ENCODE measurements at places on chromosomes 1 and 21.

DNA sequence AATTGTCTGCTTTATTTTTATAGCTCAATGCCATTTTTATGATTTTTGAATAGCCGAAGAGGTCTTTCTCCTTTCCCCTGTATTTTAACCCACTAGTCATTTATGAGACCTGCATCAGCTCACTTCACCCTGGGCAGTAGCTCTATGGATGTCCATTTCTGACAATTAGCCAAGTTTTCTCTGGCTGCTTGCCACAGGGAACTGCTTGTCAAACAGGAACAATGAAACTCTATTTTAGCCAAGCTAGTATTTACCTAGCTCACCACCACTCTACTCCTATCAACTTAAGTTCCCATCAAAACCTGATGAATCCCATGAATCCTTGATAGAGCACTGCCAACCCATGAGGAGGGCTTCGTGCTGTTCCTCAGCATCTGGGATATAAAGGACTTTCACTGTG is 406.7 kb downstream of the RWDD3 start:
- no peak for DNase-seq

GRCh38 chr1:8241417-8242014 is 76.4 kb upstream of the SLC45A1 start:
- DNase-seq: no peak

DNA sequence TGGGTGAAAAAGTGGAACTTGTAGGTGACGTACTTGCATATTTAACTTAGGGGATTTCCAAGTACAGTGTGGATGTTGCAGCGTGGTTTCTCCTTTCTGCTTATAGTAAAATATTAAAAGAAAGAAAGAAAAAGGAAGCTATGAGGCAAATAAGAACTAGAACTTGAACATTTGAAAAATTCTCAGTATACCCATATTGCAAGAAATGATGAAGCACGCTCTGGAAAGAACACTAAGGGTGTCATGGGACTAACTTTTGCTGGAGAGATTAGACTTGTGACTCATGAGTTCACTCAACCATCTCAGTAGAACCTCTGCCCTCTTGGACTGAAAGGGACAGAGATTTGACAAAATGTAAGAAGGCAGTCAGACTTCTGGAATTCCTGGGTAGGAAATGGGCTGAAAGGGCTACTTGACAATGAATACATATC is 704.5 kb upstream of the ADGRL4 start:
- DNase-seq: no peak

- no peak for DNase-seq
These were observed 166.2 kb downstream of the ASTN1 start for GRCh38 chr1:176998183-176998795.

GRCh38 chr21:43619344-43619743 is 39.9 kb downstream of the HSF2BP start:
- no peak for DNase-seq

DNA sequence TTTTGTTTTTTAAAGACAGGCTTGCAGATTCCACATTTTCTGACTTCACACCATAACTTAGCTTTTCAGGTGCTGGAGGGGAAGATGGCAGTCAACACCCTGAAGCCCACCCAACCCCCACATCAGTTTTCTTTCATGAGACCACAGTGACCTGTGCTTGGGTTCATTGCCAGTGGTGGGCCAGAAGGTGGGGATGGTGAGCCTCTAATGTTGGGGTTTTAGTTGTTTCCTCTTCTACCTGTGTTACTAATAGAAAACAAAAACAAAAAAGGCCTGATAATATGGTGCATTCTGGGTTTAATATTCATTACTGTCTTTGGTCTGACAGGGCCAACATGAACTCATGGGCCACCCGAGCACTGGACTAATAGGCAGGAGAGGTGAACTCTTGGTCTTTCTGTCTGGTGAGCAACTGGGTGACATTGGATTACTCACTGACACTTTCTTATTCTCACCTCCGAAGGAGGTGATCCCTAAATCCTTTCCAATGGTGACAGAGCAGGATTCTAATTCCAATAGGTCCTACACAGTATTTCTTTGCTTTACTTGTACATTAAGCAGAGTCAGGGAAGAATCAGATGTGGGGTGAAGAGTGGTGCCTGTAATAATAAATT is 132.8 kb downstream of the CLIC6 start:
- DNase-seq: peak; percentile 17

DNA sequence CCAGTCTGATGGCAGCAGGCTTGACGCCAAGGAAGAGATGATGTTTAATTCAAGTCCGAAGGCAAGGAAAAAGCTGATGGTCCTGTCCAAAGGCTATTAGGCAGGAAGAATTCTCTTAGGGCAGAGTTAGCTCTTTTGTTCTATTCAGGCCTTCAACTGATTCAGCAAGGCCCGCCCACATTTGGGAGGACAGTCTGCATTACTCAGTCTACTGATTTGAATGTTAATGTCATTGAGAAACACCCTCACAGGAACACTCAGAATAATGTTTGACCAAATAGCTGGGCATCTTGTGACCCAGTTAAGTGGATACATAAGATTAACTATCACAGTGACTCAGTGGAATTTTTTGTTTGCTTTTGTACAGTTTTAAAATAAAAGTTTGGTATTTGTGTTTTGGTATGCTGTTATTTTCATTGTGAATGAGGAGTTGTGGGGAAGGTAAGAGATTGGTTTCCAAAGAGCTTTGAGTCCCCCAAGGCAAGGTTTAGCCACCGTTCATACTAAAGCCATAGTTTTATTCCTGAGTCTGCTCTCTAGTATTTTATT is 1.7 kb upstream of the ZNF691 start:
- no peak for DNase-seq

DNA sequence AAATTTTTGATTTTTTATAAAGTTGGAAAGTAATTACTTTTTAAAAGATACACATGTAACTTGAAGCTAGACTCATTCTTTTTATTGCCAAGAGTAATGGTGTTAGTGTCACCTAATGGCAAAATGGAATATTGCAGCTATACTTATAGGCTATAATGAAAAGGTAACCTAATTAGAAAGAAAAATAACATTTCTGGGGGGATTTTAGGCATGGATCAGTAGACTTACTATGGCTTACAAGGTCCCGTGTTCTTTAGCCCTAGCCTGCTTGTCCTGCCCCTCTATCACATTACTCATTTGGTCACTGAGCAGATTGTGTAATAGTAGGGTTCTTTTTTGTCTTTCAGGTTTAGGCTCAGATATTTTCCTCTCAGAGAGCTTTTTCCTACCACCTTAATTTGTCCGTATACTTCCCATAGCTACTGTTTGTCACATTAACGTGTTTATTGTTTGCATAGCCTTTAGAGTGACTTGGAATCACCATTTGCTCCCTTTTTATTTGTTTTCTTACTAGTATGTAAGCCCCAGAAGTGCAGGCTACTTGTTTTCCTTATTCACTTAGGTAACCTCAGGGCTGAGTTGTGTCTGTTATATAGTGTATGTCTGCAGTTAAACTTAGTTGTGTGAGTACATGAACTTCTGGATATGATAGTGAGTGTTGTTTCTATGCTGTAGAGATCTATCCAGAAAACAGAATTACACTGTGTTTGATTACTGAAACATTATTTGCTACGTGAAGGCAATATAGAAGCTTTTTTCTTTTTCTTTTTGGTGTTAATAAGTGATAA is 58.7 kb downstream of the RABGAP1L start:
- no peak for DNase-seq

- DNase-seq: no peak
These were observed 7.4 kb downstream of the SOX13 start for GRCh38 chr1:204080163-204080903.

DNA sequence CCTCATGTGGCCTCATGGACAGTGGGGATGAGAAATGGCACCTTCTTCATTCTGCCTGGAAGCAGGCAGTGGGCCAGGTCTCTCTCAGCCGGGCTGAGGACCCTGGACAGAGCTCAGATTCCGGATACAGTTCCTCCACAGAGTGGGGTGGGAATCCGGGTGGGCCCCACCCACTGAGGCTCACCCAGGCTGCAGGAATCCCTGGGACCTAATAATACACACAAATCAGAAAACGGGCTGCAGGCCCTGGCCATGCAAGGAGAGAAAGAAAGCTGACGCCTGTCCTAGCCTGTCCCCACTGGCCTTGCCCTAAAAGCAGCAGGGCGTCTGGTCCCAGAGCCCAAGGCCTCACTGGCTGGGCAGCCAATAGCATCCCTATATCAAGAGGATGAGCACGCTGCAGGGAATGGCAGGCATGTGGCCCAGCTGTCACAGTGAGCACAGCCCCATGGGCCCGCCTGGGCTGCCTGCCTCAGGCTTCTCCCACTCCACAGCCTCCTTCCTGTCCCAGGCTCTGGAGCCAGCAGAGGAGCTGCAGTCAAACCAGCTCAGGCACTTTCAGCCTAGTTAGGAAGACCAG is 25.3 kb downstream of the ACTA1 start:
- DNase-seq: no peak

GRCh38 chr1:69175053-69175452 is 392.7 kb upstream of the LRRC7 start:
- no peak for DNase-seq

DNA sequence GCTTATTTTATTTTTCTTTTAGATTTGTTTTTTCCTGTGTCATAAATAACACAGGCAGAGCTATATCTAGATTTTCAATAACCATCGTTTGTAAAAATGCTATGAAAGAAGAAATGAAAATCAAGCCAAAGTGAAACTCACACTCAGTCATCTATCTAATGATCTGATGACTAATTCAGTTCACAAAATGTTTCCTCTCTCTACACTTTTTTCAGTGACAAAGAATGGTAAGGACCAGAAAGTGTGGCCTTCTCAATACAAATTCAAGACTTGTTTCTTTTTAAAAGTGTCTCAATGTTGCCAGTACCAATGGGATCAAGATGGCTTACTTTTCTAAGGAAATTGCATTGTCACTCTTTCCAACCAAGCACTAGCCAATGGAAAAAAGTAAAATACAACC is 282.8 kb upstream of the PKN2 start:
- no peak for DNase-seq

DNA sequence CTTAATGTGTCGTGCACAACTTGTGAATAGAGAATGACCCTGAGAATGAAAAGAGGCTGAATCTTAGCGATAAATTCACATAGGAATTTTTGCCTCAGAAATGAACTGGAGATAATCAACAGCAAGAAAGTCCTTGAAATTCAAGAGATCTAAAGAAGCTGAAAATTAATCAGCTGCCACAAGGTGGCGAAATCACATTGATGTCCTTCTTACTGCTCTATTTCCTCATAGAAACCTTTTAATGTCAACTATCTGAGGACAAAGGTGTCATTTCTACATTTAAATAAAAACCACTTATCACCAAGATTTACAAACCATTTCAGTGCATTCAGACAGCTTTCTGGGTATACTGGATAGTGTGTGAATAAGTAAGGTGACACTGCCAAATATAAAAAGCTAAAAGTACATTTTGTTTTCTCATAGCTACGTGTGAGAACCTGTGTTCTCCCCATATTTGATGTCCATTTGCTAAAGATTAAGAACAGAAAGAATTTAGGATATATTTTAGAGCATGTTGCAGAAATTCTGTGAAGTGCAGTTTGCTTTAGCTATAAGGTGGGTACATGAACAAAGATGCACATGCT is 485.3 kb upstream of the PTBP2 start:
- no peak for DNase-seq

GRCh38 chr1:30318413-30318812 is 405.0 kb downstream of the MATN1 start:
- no peak for DNase-seq

- no peak for DNase-seq
These were observed 305.0 kb downstream of the ST6GALNAC3 start for GRCh38 chr1:76379506-76379905.

- DNase-seq: no peak
These were observed 1.5 kb upstream of the RALGPS2 start for GRCh38 chr1:178723546-178723945.

GRCh38 chr1:211420389-211420788 is 71.6 kb downstream of the RD3 start:
- DNase-seq: no peak

GRCh38 chr1:156704930-156705320 is 458 bp downstream of the CRABP2 start:
- DNase-seq: peak; percentile 33

DNA sequence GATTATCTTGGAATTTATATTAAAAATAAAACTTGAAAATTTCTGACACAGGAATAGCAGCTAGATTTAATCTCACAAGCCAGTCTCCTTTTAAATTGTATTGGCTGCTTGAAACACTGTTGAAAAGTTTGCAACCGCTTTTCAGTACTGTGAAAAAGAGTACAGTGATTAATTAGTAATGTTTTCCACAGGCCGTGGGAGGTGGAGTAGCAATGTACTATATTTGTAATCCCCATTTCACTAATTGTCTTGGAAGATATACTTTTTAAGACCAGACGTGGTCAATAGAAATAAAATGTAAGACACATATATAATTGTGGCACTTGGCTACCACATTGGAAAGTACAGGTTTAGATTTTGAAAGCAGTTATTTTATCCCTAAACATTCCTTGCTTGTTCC is 40.8 kb upstream of the MYOCOS start:
- DNase-seq: no peak

- no peak for DNase-seq
These were observed 6.2 kb upstream of the ILDR2 start for GRCh38 chr1:166981589-166981988.

DNA sequence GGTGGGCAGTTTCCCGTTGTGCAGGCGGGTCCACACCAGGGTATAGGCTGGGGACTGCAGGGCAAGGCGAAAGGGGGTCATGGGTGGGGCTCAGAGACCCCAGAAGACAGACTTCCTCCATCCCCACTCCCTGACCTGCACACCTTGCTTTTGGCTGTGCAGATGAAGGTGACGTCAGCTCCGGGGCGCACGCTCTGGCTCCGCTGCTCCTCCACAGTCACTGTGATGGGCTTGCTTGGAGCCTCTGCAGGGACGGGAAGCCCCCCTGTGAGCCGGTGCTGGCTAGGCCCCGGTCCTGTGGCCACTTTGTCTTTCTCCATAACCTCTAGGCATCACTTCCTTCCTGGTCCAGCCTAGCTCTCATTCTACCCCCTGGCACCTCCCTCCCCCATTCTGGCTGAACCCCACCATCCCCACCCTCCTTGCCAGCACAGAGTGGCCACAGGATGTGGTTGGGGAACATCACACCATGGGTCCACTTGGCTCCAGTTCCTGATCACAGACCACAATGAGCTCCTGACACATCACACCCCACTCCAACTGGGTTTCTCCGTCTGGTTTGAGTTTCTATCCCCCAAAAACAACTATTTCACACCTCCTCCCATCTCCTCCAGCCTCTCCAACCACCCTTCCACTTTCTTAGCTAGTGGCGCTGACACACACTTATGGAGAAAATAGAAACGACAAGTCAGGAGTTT is 45.2 kb downstream of the LDLRAD2 start:
- no peak for DNase-seq

GRCh38 chr21:18274370-18274769 is 29.7 kb downstream of the CHODL start:
- no peak for DNase-seq

- DNase-seq: no peak
These were observed 6.3 kb upstream of the TRIM33 start for GRCh38 chr1:114517348-114517747.

Measured in stimulated activated CD4-positive, alpha-beta T cell treated with anti-CD3 and anti-CD28 coated beads, Interleukin-4, amount 100 ng/mL, for 4 hours (primary cell).